Gastrocnemius medialis (tissue), 4 donors: ENCODE measurements at places on chromosomes 2 and 18. TPM values are rescaled to one million over a fixed set of nuclear protein-coding genes. Genes with fewer than 3 reads are reported as not detected.

The PARD6G gene
- 0.56 TPM for total RNA-seq

The MC4R gene
- total RNA-seq: not detected

The ALPI gene
- total RNA-seq: not detected

The CYS1 gene
- total RNA-seq: 0.18 TPM

The AKAIN1 gene
- not detected for total RNA-seq

The DSG4 gene
- not detected for total RNA-seq

The COL4A3 gene
- 66.8 TPM for total RNA-seq

DNA sequence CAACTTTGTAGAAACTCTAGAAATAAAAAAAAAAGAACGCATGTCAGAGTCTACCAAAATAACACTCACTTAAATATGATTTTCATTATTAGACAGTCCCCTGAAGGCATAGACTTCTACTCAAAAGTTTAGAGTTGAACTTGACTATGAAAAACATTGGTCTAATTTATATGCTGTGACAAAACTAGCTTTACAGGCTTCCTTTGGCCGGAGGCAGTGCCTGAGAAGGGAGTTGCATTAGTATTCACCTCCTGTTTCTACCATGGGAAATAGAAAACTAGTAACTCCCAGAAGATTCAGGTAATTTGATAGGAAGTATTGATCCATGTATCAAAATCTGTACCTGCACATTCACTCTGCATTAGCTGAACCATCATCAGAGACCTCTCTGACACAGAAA lies 163.4 kb upstream of the NOSTRIN start:
- H3K36me3 ChIP-seq: no peaks in the 10 kb centered on the region
- H3K4me3 ChIP-seq: no peak overlapping the region
- no peaks in the 10 kb centered on the region for H3K27me3 ChIP-seq
- H3K4me1 ChIP-seq: peaks cover 28% of the 10 kb centered on the region
- H3K27ac ChIP-seq: peak overlapping the region; percentile 54
- no peak for DNase-seq

DNA sequence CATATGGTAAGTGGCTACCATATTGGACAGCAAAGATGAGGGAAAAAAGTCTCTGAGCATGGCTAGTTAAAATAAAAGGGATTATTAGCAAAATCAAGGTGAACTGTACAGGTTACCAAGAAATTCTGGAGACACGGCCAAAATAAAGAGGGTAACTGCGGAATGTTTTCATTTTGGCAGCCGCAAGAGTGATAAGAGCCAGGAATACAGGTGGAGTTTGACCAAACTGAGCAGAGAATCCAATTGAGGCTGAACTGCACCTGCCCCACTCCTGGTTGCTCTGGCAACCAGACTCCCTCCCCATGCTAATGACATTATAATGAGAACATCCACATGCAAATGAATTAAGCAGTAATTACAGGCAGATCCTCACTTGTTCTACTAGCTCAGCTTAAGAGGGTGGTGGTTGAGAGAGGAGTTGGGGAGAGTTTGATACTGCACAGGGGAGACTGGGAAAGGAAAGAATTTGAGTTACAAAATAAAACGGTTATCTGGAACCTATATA lies 18.8 kb upstream of the EPHA4 start:
- H3K27me3 ChIP-seq: peaks cover 2% of the 10 kb centered on the region
- no peaks in the 10 kb centered on the region for H3K4me1 ChIP-seq
- no peak overlapping the region for H3K27ac ChIP-seq
- no peaks in the 10 kb centered on the region for H3K36me3 ChIP-seq

DNA sequence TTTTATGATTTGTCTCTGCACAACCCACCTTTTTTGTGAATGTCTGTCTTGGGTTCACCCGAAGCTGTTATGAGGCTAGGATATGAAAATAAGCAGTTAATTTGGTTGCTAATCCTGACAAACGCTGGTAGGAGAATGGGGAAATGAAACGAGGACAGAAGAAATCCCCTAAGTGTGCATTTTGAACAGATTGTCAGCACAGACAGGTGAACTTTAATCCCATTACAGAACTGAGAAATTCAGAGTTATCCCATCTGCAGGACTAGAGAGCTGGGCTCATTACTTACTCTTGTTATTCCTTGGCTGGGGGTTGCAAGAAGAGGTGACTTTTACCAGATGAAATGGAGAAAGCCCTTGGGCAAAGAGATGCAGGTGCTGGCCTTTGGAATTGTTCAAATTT lies 123.3 kb upstream of the NYAP2 start:
- no peaks in the 10 kb centered on the region for H3K4me1 ChIP-seq
- DNase-seq: no peak
- H3K27ac ChIP-seq: no peak overlapping the region
- H3K27me3 ChIP-seq: no peaks in the 10 kb centered on the region
- H3K4me3 ChIP-seq: no peak overlapping the region

- H3K4me1 ChIP-seq: no peaks in the 10 kb centered on the region
- no peaks in the 10 kb centered on the region for H3K27me3 ChIP-seq
- DNase-seq: no peak
- no peaks in the 10 kb centered on the region for H3K36me3 ChIP-seq
- H3K4me3 ChIP-seq: no peak overlapping the region
- no peak overlapping the region for H3K27ac ChIP-seq
These were observed 250.5 kb downstream of the GLI2 start for GRCh38 chr2:120985997-120986651.

DNA sequence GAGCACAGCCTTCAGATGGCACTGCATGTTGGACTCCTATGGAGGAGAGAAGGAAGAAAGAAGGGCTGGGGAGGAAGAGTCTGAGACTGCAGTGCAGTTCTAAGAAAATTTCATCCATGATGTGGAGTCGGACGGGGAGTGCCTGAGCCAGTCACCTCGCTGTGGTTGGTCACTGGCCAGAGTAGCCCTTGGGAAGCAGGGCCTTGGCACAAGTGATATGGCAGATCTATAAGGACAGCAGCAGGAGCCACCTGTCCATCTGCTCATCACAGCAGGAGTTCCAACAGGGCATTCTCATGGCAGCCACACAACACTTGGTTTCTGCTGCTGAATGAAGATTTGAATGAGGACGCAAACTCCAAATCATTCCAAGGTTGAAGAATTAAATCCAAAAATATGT lies 314.8 kb downstream of the CYP26B1 start:
- H3K27me3 ChIP-seq: no peaks in the 10 kb centered on the region
- no peaks in the 10 kb centered on the region for H3K36me3 ChIP-seq
- DNase-seq: no peak
- no peaks in the 10 kb centered on the region for H3K4me1 ChIP-seq
- H3K27ac ChIP-seq: no peak overlapping the region

GRCh38 chr18:7856733-7857132 lies 289.6 kb downstream of the PTPRM start:
- no peak overlapping the region for H3K27ac ChIP-seq
- peaks cover 28% of the 10 kb centered on the region for H3K4me1 ChIP-seq
- no peaks in the 10 kb centered on the region for H3K36me3 ChIP-seq
- no peak overlapping the region for H3K4me3 ChIP-seq

DNA sequence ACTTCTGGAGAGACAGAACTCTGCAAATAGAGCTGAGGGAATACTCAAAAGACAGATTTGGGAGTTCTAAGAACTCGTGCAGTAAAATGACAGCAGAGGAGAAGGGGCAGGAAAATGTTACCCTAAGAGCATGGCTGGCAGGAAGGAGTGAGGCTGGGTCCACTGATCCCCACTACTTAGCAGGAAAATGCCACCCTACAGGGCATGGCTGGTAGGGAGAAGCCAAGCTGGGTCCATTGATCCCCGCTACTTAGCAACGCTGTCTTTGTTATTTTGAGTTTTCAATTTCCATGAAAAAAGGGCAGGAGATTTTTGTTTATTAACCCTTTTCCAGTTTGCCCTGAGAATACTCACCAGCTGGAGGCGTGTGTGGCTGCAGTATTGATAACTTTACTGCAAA lies 100.3 kb upstream of the TMEM200C start:
- no peak for DNase-seq
- H3K27ac ChIP-seq: no peak overlapping the region
- H3K36me3 ChIP-seq: no peaks in the 10 kb centered on the region
- H3K27me3 ChIP-seq: no peaks in the 10 kb centered on the region

GRCh38 chr18:3319399-3319798 lies 57.5 kb downstream of the MYL12B start:
- H3K27ac ChIP-seq: no peak overlapping the region
- H3K4me3 ChIP-seq: no peak overlapping the region
- no peaks in the 10 kb centered on the region for H3K4me1 ChIP-seq
- H3K36me3 ChIP-seq: no peaks in the 10 kb centered on the region

GRCh38 chr2:95122197-95122551 lies 566 bp upstream of the MRPS5 start:
- peak overlapping the region; percentile 95 for H3K4me3 ChIP-seq
- H3K27me3 ChIP-seq: no peaks in the 10 kb centered on the region
- no peaks in the 10 kb centered on the region for H3K36me3 ChIP-seq
- H3K27ac ChIP-seq: peak overlapping the region; percentile 91
- H3K4me1 ChIP-seq: peaks cover 24% of the 10 kb centered on the region

- H3K4me3 ChIP-seq: no peak overlapping the region
- H3K36me3 ChIP-seq: no peaks in the 10 kb centered on the region
- H3K4me1 ChIP-seq: no peaks in the 10 kb centered on the region
- no peak for DNase-seq
- H3K27ac ChIP-seq: no peak overlapping the region
These were observed 53.0 kb upstream of the LCLAT1 start for GRCh38 chr2:30394096-30394495.

GRCh38 chr18:45634454-45634853 lies 19.2 kb downstream of the SLC14A2 start:
- no peak for DNase-seq
- no peaks in the 10 kb centered on the region for H3K4me1 ChIP-seq
- no peaks in the 10 kb centered on the region for H3K27me3 ChIP-seq
- H3K36me3 ChIP-seq: no peaks in the 10 kb centered on the region
- H3K4me3 ChIP-seq: no peak overlapping the region

DNA sequence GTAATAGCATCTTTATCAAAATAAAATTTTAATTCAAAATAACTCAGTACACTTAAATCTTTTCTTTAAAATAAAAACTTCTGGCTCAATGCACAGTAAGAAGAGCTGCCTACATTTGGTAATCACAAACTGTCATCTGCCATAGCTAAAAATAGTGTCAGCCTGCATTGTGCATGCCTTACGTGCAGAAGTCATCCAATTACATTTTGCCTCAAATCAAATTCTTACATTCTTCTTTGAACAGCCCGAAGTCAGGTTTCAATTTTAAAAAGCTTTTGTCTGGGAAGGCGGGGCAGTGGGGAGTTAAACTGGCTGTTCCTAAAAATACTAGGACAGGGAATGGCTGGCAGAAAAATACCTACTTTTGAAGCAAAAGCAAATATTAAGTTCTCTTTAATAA lies 51.1 kb downstream of the RTN4 start:
- peak overlapping the region; percentile 28 for H3K4me3 ChIP-seq
- no peaks in the 10 kb centered on the region for H3K36me3 ChIP-seq
- DNase-seq: peak; percentile 50
- no peaks in the 10 kb centered on the region for H3K27me3 ChIP-seq
- H3K4me1 ChIP-seq: peaks cover 86% of the 10 kb centered on the region
